Fibroblast of skin of scalp (primary cell): ENCODE measurements at places on chromosomes 4 and X.
A peak's percentile ranks its signal among the peaks of the same experiment; 100 is the strongest.

DNA sequence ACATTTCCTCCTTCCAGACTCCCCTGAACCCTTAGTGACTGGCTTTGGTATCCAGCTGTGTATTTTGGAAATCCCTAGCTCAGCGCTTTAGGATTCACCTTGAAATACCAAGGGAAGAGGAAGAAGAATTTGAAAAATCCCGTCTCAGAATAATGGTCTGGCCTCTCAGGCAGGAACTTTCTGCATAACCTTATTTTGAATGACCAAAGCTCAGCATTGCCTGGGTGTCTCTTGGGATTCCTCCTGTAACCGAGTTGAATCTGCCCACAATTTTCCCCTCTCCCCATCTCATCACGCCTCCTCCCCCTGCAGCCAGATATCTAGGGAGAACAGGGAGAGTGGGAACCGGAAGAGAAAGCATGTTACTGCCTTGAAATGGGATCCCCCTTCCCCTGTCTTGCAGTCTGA is 116.2 kb downstream of the SMIM20 start:
- peak; percentile 19 for DNase-seq

GRCh38 chrX:84634201-84634782 is 132.0 kb upstream of the HDX start:
- DNase-seq: no peak

- DNase-seq: no peak
Measured at GRCh38 chr4:40546969-40547788, 82.5 kb downstream of the RBM47 start.

DNA sequence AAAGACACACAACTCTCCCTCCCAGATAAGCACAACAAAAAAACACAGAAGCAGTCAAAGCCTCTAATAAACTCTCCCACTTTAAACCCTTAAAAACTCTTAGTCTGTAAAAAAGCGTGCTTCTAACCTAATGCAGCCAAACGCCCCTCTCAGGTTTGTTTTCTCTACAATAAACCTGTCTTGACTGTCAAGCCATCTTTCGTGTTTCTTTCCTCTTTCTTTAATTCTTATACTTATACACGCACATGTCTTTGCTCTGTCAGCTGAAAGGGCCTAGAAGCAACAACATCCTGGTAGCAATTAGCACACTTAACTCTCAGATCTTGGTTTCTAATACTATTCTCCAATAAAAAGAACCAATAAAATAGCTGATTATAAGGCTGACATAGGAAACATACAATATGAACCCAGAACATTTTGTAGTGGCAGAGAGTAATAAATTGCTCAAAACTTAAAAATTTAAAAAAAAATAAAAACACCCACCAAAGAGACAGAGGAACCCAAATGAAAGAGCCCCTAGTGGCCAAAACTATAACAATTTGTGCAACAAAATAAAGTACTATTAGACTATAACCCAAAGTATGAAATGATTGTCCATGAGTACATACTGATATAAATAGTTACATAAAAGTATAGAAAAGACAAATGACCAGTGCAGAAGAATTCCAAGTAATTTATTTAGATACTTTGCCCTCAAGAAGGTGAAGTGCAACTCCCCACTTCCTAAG is 440.4 kb upstream of the ADGRL3 start:
- DNase-seq: no peak

- DNase-seq: no peak
Measured at GRCh38 chr4:155950461-155950860, 3.2 kb downstream of the CTSO start.

GRCh38 chr4:38145033-38145678 is 185.0 kb downstream of the PTTG2 start:
- DNase-seq: no peak

DNA sequence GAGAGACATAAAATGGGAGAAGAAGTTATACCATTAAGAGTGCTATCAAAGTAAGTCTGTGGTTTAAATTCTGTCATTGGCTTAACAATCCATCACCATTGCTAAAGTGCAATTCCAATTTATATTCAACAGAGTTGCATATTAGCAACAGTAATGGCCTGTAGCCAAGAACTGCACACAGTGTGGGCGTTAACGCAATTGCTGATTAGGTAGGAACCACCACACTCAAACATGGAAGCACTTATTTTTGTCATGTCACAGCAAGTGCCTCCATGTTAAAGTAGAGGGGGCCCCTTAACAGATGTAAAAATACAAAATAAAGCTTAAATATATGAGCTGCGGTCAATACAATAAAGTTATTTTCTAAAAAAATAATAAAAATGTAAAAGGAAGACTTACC is 10.8 kb downstream of the LARP7 start:
- DNase-seq: no peak

DNA sequence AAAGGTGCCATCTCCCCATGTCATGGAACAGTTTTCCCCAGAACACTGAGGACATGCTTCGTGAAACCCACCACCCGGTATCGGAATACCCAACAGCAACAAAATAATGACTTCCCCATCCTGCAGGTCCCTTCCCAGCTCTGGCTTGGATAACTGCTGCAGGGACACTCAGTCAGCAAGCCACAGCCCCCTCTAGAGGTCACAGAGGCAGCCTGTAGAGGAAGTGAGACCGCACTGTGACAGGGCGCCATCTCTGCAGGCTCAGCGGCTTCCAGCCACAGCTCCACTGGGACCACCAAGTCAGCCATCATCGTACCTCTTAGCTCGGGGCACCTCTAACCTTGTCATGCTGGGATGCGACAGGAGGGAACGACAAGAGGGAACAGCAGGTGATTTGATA is 315.9 kb downstream of the LDB2 start:
- DNase-seq: no peak

GRCh38 chr4:14262221-14262620 is 634.7 kb upstream of the BOD1L1 start:
- no peak for DNase-seq

GRCh38 chrX:105527759-105528158 is 294.6 kb upstream of the NRK start:
- peak; percentile 7 for DNase-seq

GRCh38 chrX:148811236-148811635 is 310.8 kb downstream of the AFF2 start:
- peak; percentile 42 for DNase-seq

DNA sequence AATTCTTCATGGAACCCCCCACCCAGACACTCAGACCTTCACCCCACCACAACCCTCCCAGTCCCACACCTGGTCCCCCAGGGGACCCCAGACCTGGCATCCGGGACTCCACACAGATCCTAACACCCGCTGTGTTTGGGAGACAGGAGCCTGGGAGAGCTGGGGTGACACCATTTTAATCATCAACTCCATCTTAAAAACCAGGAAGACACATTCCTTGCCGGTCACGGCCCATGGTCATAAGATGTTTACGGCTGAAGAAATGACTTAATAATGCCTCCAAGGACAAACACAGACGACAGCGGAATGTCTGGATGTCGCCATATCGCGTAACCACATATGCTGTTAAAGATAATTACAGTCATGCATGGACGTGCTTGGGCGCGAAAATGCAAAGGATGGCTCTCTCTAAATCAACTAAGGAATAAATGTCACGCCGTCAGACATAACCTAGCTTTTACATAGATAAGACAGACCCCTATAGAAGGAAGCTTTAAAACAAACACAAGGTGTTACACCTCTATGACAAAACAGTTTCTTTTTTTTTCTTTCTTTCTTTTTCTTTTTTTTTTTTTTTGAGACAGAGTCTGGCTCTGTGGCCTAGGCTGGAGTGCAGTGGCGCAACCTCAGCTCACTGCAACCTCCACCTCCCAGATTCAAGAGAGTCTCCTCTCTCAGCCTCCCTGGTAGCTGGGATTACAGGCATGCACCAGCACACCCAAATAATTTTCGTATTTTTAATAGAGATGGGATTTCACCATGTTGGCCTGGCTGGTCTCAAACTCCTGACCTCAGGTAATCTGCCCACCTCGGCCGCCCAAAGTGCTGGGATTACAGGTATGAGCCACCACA is 2.1 kb upstream of the DHRSX start:
- DNase-seq: peak; percentile 31

GRCh38 chr4:31735004-31735403 is 1014.8 kb downstream of the PCDH7 start:
- no peak for DNase-seq
